ENCODE measurements at places on chromosomes 16 and 17.

- peak; percentile 81 for DNase-seq
These were observed 346.6 kb downstream of the SNX29 start for GRCh38 chr16:12323007-12323758.

- peak; percentile 27 for DNase-seq
These were observed at the start of gene VAT1L for GRCh38 chr16:77788181-77789084. VAT1L (plus strand) TSS chr16:77788564; CDS start chr16:77788683, 119 bp downstream.

GRCh38 chr17:81513753-81514488, 1.3 kb upstream of the ACTG1 start:
- peak; percentile 60 for DNase-seq

DNA sequence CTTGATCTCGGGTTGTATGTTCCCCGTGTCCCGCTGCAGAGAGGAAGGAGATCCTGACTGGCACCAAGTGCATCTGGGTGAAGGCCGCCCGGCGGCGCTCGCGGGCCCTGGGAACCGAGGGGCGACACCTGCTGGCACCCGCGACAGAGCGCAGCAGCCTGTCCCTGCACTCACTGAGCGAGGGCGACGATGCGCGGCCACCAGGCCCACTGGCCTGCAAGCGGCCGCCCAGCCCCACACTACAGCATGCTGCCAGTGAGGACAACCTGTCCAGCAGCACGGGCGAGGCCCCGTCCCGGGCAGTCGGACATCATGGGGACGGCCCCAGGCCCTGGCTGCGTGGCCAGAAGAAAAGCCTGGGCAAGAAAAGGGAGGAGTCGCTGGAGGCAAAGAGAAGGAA, 7.5 kb downstream of the BTBD17 start:
- DNase-seq = peak; percentile 46

DNA sequence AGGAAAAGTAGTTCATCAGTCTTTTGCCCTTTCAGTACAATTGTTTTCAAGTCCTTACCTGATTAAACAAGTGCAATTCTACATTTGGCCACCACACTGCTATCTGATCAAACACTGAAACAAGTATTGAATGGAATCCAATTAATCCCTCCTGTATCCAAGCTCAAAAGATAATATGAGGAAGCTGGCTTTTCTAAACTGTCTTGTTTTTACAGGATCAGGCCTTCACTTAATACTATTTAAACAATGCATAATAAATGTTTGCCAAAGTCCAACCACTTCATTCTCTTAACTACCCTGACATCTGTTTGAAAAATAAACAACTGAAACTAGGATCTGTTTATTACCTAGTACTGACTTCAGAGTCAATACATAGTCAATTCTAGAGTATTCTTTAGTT, 131.6 kb downstream of the MRTFB start:
- no peak for DNase-seq

DNA sequence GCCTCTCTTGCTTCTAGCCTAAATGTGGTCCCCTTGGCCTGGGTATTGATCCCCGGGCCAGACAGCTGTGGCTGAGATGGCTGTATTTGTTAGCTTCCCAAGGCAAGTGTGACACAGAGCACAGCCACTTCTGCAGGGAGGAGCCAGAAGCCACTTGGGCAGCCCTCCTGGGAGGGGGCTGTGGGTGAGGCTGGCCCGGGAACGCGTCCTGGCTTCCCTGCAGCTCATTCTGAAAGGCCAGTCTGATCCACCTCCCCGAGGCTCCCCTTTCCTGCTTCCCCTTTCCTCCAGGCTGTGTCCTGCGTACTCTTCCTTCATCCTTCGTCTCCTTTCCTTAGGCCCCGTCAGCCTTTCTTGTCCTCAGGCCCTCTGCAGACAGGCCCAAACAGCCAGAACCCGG, 8.0 kb downstream of the SERPINF2 start:
- DNase-seq = no peak

DNA sequence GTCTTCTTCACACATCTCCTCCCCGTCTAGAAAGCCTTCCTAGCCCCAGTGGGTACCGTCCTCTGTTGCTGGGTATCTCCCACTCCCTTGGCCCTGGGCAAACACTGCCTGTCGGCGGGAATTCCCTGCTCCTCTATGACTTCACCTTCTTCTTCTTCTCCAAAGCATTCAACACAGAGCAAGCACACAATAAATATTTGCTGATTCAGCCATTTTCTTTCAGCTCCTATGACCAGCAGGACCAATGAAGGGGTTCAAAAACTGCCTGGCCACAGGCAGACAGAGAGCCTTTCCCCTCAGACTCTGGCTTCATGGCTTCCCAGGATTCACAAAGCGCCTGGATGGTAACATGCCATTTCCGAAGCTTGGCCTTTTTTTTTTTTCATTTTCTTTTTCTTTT, 53.2 kb upstream of the ADCY9 start:
- no peak for DNase-seq

DNA sequence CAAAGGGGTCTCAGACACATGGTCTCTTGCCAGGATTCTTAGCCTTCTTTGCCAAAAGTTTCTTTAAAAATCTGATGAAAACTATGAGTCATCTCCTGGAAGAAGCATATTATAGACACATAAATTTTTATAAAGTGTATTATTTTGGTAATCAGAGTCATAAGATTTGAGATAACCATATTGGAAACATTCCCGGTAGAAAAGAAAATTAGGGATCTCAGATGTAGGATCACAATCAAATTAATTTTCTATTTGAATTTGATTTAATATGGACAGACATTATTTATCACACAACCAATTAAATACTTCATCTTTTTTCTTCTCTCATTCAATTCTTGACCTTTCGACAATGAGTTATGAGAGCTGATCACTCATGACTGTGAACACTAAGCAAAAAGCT, 347.7 kb upstream of the CDH8 start:
- no peak for DNase-seq

DNA sequence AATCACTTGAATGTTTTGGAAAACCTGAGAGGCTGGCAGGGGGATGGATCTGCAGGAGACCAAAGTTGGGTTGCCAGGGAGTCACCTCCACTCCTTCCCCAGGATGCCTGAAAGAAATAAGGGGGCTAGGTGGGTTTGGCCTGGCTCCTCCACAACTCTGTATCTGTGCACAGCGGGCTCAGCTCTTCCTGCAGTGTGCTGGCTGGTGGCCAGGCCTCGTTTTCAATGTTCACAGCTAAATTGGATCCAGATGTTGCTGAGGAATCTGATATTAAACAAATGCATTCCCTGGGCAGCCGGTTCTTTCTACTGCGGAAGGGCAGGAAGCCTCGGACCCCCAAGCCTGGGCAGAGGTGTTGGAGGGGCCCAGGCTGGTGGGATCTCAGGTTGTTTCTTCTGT, 106.2 kb downstream of the N4BP1 start:
- DNase-seq = no peak

DNA sequence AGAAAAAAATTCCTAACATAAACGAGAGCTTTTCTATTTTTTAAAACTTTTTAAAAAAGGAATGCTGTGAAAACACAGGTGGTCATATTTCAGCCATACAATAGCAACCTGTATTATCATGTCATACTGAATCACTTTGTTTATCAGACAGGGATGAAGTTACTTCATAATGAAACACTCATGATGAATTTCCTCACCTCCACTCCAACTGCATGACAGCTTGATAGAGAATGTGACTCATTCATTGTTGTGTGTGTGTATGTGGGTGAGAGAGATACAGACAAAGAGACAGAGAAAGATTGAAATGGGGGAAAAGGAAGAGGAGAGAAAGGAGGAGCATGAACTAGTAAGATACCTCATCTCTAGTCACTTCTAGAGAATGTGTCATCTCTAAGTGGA, 109.0 kb downstream of the SYCE1L start:
- no peak for DNase-seq

- DNase-seq = no peak
These were observed 23.1 kb downstream of the STAT5A start for GRCh38 chr17:42311240-42312034.

DNA sequence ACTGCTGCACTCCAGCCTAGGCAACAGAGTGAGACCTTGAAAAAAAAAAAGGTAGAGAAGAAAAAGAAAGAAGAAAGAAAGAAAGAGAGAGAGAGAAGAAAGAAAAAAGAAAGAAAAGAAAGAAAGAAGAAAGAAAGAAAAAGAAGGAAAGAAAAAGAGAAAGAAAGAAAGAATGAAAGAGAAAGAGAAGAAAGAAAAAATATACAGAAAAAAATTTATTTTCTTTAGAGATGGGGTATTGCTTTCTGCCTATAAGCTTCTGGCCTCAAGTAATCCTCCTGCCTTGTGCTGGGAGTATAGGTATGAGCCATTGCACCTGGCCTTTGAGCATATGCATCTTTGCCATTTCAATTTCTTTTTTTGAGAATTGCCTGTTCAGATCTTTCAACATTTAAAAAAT, 156.8 kb downstream of the IRX3 start:
- DNase-seq = no peak

GRCh38 chr17:65078441-65079160, 22.1 kb upstream of the GNA13 start:
- DNase-seq = no peak

DNA sequence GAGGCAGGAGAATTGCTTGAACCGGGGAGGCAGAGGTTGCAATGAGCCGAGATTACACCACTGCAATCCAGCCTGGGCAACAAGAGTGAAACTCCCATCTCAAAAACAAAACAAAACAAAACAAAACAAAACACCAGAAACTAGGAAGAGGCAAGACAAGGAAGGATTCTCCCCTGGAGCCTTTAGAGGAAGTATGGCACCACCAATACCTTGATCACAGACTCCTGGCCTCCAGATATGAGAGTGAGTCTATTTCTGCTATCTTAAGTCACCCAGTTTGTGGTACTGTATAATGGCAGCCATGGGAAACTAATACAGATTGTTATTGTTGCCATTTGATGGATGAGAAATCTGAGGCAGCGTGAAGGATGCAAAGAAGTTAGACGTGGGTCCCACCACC, 14.6 kb upstream of the CPPED1 start:
- DNase-seq = no peak

DNA sequence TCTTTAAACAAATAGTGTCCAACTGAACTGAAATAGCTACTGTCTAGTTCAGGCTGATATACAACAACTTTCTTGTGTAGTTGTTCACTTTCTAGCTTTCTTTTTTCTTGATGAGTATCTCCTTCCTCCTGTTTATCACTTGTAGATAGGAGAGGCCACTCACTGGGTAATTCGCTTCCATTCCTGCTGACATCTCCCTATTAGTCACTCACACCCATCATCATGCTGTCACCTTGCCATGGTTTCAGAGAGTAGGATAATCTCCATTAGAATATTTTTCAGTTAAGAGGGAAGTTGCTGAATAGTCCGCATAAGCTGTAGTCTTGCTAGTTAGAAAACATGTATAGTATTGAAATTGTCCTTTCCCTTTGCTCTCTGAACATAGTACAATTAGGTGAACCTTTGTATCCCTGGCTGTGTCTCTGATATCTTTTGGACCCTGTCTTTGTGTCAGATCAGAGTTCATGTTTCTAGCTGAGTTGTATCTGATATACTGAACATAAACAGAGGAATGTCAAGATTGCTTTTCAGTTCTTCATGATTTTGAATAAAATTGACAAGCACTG, 64.4 kb upstream of the RASL10B start:
- no peak for DNase-seq

DNA sequence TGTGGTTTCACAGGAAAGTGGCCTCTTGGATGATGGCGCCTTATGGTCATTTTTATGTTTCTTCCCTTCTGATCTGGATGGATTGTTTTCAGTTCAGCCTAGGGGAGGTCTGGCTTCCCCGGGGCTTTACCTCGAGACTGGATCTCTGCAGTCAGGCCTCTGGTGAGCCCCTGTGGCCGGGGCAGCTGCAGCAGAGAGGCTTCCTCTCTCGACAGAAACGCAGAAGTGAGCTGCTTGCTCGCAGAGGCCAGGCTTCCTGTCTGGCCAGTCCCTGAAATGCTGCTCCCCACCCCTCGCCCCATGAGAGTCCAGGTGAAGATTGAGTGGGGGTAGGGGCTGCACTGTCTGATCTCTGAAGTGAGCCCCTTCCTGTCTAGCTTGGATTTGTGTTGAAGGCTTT, 44.0 kb downstream of the PLCG2 start:
- peak; percentile 70 for DNase-seq

DNA sequence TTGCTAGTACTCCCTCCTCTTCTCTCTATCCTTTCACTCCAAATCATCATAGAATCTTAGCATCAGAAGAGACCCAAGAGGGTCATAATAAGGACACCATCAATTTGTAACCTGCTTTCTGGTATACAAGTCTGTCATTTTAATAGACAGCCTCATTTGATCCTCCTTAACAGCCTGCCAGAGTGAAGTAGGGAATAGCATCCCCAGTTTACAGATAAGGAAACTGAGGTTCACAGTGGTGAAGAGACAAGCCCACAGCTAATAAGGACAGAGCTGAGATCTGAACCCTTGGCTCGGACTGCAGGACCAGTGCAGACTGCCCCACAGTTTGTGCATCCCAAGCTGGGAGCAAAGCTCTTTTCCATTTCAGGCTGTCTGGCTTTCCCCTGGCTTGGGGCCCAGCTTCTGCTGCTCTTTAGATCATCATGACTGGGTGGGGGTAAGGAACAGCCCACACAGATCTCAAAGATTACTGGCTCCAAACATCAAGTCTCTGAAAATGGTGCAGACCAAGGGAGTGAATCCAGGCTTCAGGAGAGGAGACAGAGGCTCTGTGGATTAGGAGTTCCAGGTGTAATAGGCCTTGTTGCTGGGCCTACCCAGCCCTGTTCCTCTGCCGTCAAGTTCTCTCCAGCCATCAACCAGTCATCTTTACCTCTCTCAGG, 10.3 kb upstream of the IGFBP4 start:
- DNase-seq = no peak

DNA sequence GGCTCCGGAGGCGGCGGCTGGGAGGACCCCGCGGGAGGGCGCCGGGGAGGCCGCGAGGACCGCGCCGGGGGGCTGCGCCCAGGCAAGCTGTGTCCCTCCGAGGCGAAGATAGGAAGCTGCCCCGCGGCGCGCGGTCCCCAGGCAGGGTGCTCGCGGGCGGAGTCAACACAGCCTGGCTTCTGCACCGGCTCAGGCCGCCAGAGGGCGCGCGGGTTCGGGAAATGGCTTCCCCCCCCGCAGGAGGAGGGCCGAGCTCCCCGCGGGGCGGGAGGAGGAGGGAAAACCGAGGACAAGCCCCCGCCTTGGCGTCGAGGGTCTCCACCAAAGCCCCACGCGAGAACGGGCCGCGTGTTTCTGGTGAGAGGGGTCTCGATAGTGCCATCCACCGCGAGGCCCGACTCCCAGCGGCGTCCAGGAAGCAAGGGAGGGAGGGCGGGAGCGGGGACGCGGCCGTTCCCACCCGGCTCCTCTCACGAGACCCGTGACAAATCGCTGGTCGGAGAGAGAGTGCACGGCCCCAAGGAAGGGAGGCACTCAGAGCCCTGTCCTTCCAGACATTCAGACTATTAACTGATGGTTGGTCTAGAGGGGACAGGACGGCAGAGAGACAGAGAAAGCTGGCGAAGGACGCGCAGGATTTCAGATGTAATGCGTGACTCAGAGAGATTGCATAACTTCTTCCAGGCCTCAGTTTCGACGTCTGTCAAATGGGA, 64.4 kb upstream of the DNAJA2 start:
- DNase-seq = peak; percentile 86

Data from stimulated activated naive B cell treated with anti-CD40 and anti-IgM and Interleukin-4, amounts not matched to agents 10 μg/mL and 1 μg/mL and 100 μg/mL, for 72 hours (primary cell).